Renal cortex interstitium (tissue), 15 donors: ENCODE measurements at places on chromosomes 12 and 14.

- peak; percentile 16 for DNase-seq
Observed at GRCh38 chr14:34461334-34462131, 507 bp downstream of the SPTSSA start.

DNA sequence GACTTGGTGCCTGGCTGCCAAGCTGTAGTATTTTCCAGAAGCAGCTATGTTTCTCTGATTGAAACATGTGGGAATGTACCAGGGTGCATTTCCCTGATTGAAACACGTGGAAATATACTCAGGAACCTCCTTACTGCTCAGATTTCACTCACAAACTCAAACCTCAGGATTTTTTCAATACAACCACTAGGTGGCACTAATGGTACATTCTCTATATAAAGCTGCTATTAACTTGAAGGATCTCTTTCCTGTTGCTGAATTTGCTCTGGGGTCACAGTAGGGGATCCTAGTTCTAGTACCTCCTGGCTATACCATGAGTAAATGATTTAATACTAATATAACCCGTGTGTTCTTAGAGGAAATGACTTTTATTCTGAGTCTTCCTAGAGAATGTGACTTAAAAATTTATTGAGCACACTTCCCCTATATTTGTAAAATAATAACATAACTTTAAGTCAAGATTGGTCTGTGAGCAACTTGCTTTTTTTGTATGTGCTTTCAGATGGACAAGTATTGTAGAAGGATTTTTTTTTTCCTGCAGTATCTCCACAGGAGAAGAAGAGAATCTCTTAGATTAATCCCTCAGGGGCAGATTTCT, 173.8 kb upstream of the MIS18BP1 start:
- peak; percentile 23 for DNase-seq

DNA sequence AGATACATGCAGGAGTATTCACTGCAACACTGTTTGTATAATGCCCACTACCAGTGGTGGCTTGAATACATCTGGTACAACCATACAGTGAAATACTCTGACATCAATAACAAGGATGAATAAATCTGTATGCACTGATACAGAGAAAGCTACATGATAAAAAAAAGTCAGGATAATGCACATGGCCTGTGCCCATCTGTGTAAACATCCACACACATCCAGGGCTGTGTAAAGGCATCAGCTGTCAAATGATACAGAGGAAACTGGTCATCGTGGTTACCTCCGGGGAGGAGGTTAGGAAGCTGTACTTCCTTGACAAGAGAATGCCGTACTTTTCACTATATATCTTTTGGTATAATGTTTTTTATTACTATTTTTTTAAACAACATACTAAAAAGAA, 176.6 kb downstream of the FOXN3 start:
- DNase-seq: no peak

- DNase-seq: no peak
Observed at GRCh38 chr12:54051026-54051842, 2.4 kb upstream of the HOXC4 start.

DNA sequence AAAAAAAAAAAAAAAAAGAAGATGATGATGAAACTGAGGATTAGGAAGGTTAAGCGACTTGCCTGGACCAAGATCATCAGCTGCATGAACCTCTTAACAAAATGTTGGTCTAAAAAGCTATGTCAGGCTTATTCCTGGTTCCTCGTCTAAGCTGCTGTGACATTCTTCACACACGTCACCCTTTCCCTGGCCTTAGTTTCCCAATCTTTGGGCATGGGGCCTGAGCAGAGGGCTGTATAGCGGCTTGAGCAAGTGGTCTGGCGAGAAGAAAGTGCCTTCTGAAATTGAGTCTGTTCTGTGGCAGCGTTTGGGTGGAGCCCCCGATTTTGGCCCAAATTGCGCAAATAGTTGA, 58.7 kb upstream of the CCND2 start:
- no peak for DNase-seq

GRCh38 chr12:75706786-75707605, 195.6 kb upstream of the KRR1 start:
- no peak for DNase-seq

DNA sequence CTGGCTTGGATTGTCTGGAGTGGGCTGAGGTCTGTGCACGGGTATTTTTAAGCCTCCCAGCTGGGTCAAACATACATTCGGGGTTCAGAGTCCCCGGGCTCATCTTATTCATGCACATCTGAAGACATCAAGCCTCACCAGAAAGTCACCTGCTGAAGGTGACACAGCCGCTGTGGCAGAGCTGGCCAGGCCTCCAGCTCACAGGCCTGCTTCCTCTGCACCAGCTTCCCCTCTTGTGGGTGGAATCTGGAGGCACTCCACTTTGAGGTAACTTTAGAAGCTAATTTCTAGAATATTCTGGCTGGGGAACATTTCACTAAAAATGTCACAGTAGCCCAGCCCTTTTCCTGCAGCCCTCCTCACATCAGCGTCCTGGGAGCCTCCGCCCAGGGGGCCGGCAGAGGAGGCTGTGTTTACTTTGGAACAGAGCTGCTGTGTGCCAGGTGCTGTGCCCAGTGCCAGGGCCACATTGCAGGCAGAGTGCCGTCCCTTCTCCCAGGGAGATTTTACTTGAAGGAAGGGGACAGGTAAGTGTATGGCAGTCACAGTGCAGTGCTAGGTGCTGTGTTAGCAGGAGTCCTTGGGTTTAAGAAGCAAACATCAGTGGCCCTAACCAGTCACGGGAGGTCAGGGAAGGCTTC, 62.2 kb downstream of the TSPAN11 start:
- DNase-seq: no peak

DNA sequence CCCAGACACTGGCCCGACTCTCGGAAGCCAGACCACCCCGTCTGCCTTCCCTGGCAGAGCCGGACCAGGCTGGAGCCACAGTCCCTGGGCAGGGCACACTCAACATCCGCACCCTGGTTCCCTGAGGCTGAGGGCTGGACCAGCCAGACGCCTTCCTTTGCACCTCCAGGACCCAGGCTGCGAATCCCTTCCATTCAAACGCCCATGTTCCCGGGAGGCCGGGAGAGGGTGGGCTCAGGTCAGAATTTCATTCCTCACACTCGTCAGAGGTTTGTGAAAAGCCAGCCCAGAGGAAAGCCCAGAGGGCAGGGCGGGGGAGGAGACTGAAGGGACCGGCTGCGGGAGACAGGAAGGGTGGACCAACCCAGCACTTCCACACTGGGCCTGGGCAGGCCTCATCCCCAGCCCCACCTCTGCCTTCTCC, 58.7 kb downstream of the LRRC74A start:
- DNase-seq: no peak

DNA sequence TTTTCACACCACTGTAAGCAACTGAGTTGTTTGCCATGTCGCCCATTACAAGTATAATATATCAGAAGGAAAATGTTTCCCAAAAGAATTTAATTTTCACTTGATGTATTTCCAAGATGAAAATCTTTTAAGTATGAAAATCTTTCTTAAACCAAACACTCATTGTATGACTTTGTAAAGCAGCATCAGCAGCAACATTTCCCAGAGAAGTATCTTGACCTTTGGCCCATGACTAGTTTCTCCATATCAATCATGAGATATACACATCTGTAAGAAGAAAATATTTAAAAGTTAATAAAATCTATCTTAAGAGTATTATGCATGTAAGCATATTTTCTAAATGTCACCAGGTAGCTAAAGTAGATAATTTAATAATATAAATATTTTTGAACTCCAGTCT, 52.8 kb downstream of the ATP2B1 start:
- DNase-seq: no peak

- DNase-seq: no peak
Observed at GRCh38 chr14:63212209-63212608, 8.0 kb downstream of the RHOJ start.

DNA sequence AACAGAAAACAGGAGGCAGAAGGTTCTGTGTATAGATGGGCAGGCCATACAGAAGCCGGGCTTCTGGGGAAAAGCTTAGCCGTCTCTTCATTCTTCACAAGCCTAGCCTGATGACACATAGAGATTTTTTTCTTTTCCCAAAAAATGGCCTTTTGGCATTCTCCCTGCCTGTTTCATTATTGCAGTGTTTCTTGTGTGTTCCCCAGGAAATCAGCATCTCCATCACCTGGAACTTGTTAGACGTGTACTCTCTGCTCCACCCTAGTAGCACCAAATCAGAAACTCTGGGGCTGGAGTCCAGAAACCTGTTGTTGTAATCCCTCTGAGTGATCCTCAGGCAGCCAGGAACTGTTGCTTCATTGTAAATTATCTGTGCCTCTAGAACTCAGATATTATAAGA, 388.1 kb downstream of the CCDC91 start:
- DNase-seq: no peak

DNA sequence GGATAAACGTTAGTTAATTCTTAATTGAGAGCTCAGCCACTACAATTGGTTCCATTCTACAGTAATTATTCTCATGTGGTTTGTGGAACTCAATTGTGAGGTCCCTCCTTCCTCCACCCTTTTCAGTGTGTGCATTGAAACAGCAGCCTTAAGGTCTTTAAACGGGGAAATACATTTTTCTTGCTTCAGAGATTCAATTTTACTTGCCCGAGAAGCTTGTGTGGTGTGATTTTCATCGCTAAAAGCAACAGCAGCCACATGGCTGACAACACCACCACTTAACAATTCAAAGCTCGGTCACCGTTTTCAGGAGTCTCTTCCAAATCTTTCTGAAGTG, 733 bp upstream of the PPFIBP1 start:
- no peak for DNase-seq

GRCh38 chr14:92987713-92988510, 65.0 kb downstream of the CHGA start:
- no peak for DNase-seq

GRCh38 chr12:12726555-12727093, 9.5 kb downstream of the CDKN1B start:
- DNase-seq: no peak

GRCh38 chr14:102778338-102779083, 1.3 kb downstream of the TRAF3 start:
- no peak for DNase-seq

- no peak for DNase-seq
Observed at GRCh38 chr12:38123566-38124246, 192.9 kb upstream of the ALG10B start.

GRCh38 chr14:61720294-61720661, 25.0 kb downstream of the HIF1A start:
- DNase-seq: no peak

DNA sequence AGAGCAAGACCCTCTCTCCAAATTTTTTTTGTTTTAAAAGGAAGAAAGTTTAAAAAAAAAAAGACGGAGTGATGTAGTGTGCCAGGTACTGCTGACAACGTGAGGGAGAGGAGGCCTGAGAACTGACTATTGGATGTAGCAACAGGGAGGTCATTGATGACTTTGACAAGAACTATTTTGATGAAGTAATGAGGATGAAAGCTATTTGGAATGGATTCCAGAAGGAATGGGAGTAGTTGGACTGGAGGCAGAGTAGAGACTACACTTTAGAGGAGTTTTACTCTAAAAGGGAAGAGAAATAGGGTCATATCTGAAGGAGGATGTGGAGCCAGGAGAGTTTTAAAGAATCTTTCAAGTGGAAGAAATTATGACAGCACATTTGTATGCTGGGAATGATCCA, 27.8 kb upstream of the SLC38A2 start:
- no peak for DNase-seq

- DNase-seq: no peak
Observed at GRCh38 chr14:96823652-96824051, 26.5 kb downstream of the VRK1 start.

DNA sequence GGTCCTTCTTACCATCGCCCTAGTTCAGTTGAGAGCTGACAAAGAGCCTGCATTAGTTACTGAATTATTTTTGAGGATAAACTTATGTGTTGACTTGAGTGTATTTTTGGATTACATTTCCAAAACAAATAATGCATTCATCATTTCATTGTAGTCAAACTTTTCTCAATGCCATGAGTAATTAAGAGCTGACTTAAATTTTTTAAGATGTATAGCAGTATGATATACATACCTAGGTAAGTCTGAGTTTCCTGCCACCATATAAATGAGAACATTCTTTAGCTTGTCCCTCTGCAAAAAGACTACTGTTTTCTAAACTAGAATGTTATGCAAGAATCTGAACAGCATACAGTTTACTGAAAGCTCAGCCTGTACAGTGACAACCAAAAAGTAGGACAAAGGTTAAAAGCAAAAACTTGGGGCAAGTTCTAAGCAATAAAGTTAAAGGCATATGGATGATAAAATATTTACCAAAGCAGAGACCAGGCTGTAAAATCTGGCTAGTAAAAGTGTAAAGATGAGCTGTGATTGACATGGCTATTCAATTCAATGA, 82.1 kb upstream of the FERMT2 start:
- DNase-seq: no peak

GRCh38 chr12:13602172-13602571, 379.2 kb downstream of the GRIN2B start:
- no peak for DNase-seq

DNA sequence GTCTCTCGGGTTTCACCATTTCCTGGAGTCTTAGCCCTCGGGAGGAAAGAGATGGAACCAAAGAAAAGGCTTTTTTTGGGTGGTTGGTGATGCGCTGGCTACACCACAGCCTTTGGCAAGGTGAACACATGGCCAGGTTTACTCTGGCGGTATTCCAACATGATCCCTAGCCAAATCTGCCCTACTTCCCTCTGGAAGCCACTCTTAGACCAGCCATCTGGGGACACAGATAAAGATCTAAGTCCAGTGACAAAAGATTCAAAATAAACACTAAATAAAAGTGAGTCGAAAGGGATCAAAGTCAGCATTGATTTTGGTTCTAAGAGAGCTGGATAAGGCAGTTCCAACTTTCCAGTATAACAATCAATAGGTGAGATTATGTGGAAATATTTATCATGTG, 694.5 kb downstream of the VRK1 start:
- DNase-seq: no peak

DNA sequence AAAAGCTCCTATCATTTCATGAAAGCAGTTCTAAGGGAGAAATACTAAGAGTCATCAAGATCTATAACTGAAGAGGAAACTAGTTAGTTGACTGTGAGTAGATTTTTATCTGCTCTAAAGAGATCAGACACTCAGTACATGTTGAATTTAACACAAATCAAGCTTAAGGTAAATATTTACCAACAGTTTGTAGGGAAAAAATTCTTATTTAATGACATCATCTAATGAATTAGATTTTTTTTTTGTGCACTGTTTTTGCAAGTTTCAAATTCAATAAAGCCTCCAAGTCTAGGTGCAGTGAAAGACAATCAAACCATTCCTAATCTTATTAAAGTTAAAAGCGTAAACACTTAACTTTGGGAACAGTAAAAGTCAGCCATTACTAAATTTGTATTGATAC, 93.0 kb upstream of the PRKD1 start:
- no peak for DNase-seq

DNA sequence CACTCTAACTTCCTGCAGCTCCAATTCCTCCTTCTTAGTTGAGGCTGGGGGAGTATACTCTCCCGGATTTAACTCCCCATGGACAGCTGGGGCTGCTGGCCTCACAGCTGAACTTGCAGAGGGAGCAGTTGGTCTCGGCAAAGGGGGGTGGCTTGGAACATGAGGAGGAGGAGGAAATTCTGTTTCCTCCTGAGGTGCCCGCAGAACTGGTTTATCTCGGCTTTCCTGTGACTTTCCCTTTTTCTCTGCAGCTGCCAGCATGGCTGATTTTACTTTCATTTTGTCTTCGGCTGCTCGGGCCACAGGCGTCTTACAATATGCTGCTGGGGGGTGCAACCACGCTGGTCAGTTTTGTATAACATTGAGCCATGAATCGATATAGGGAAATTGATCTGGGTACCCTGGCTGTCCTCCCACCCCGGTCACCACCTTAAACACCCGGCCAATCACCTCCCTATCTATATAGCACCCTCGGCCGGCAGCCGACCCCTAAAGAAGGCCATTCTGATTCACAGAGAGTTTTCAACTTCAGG, 1317.6 kb downstream of the TMEM121 start:
- no peak for DNase-seq
